CD14-positive monocyte (primary cell): ENCODE measurements at places on chromosomes 7 and 10. TPM values are rescaled to one million over a fixed set of nuclear protein-coding genes. Genes with fewer than 3 reads are reported as not detected.

The WAPL gene
- 6.5 and 17.8 TPM in 2 replicates for polyA plus RNA-seq

The GBX1 gene
- not detected for polyA plus RNA-seq

- no peak for DNase-seq
- peaks cover 5% of the 10 kb centered on the region for H3K36me3 ChIP-seq
- H3K4me3 ChIP-seq: no peak overlapping the region
- H3K4me1 ChIP-seq: peaks cover 11% of the 10 kb centered on the region
- no peak overlapping the region for H3K27ac ChIP-seq
- no peaks in the 10 kb centered on the region for H3K27me3 ChIP-seq
These were observed 31.5 kb downstream of the MKRN1 start for GRCh38 chr7:140447841-140448240.

DNA sequence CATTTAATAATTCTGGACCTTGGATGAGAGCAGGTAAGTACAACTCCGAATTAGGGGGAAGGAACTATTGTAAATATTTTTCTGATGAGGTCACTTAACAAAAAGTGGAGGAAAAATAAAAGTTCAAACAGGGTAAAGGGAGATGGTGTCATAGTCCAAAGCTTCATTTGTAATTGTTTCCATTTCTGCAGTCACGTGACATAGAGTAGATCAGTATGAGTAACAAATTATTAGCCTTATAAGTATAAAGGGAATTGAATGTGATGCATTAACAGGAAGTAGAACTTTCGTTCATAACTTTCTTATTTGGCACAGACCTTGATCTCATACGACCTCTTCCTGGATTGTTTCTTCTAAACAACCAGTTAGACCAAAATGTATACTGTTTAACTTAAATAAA is 347.2 kb upstream of the TPK1 start:
- H3K36me3 ChIP-seq: no peaks in the 10 kb centered on the region
- no peak overlapping the region for H3K27ac ChIP-seq
- H3K4me3 ChIP-seq: no peak overlapping the region
- H3K4me1 ChIP-seq: no peaks in the 10 kb centered on the region
- H3K27me3 ChIP-seq: no peaks in the 10 kb centered on the region
- DNase-seq: no peak

GRCh38 chr7:114589436-114589835 is 174.8 kb downstream of the FOXP2 start:
- no peaks in the 10 kb centered on the region for H3K4me1 ChIP-seq
- DNase-seq: no peak
- no peaks in the 10 kb centered on the region for H3K27me3 ChIP-seq
- no peak overlapping the region for H3K27ac ChIP-seq
- no peaks in the 10 kb centered on the region for H3K36me3 ChIP-seq

DNA sequence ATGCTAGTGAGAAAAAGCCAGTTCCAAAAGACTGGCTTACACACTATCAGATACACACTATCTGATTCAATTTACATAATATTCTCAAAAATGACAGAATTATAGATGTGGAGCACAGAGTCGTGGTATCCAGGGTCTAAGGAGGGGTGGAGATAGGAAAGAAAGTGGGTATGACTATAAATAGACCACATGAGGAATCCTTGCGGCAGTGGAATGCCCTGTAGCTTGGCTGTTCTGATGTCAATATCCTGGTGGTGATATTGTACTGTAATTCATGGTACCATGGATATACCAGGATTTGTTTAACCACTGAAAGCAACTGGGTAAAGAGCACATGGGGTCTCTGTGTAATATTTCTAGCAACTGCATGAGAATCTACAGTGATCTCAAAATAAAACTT is 67.7 kb upstream of the TMEM72 start:
- H3K27ac ChIP-seq: no peak overlapping the region
- DNase-seq: no peak
- H3K4me1 ChIP-seq: no peaks in the 10 kb centered on the region
